ENCODE measurements at places on chromosomes 16 and 17.

DNA sequence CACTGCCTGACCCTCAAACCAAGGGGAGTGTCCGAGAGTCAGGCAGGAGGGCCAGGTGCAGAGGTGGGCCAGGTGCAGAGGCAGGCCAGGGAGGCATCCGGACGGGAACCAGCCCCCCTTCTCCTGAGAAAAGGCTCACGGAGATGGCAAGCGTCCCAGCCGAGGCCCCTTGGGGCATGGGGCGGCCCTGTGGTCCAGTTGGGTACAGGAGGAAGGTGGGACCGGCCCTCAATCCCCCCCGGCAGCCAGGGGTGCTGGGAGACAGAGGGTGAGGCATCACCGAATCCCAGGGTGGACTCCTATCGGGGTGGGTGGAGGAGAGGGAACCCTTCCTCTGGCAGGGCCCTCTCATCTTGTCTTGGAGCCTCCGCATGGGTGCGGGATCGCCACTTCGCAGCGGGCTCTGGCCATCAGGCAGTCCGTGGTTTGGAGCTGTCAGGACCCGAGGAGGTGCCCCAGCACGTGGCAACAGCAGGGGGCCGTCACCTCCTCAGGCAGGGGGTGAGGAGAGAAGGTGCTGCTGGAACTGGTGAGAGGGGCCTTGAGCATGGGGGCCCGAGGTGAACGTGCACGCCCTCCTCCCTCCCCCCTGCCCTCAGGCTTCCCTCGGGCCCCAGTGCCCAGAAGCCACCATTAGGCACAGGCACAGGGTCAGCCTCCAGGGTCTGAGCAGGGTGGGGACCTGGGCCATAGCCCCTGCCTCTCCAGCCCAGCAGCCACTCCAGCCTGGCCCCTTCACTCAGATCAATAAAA, 38.7 kb upstream of the SLC38A10 start:
- no peak for DNase-seq

- DNase-seq = no peak
Measured at GRCh38 chr17:78226759-78227454, 4.5 kb upstream of the TMEM235 start.

DNA sequence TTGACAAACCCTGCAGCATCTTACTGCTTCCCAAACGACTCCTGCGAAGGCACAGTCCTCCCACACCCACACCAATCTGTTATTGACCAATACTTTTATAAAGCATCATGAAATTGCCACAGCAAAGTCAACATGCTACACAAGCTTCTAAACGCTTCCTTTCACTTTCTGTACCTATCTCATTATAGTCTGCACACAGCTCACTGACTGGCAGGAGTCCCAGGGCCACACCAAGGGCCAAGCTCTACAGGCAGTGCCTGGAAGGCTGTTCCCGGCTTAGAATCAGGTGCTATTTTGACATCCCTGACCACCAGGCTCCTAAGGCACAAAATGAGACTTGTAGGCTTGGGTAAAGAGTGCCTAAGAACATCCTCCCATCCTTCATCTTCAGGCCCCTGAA, 39.5 kb downstream of the USP7 start:
- DNase-seq = no peak

- no peak for DNase-seq
Measured at GRCh38 chr16:28167730-28168129, 44.0 kb downstream of the XPO6 start.

DNA sequence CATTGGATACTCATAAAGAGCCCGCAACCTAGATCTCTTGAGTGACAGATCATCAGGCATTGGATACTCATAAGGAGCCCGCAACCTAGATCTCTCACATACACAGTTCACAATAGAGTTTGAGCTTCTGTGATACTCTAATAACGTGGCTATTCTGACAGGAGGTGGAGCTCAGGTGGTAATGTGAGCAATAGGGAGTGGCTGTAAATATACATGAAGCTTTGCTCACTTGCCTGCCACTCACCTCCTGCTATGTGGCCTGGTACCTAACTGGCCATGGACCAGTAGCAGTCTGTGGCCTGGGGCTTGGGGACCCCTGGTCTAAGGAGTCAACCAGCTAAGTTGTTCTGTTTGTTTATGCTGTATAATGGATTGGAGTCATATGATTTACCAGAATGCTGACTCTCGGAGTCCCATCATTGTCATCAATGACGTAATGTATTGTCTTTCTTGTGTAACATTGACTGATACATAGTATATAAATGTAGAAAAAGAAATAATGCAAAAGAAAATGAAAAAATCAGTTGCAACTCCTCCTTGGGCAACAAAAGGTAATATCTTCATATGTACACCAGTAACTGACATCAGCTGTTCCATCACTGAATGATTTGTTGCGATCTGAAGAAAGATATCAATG, 17.5 kb downstream of the ABCA9 start:
- no peak for DNase-seq

DNA sequence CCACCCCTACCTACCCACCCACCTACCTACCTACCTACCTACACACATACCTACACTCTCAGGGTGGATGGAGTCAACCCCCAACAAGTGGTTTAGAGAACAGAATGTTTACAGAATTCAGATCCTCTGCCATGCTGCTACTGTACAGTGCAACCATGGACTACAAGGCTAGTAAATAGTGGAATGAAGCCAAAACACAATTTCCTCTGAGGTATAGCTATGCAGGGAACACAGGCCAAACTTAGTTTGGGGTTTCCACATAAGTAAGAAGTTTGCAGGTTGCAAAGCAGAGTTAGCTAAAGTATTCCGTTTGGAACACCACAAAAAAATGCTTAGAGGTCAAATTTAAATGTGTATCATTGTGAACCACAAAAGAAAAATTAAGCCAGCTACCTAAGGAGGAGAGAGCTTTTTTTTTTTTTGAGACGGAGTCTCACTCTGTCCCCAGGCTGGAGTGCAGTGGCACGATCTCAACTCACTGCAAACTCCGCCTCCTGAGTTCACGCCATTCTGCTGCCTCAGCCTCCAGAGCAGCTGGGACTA, 2.7 kb upstream of the AP1G1 start:
- DNase-seq = no peak

DNA sequence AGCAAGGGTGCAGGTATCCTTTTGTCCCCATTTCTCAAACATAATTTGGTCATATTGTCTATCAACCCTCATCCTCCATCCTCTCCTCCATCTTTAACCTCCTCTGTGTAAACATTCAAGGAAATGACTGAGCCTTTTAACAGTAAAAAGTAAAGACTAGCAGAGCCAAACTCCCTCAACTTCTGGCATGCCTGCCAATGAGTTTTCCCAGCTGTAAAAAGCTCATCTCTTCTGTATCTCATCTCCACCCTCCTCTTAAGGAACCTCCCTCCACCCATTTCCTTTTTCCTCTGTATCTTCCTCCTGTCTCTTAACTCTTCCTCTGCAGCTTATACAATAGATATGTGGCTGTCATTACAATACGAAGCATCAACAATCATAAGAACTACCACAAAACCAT, 76.9 kb upstream of the PSMD7 start:
- no peak for DNase-seq

GRCh38 chr16:29744541-29745101, 1.2 kb downstream of the C16orf54 start:
- DNase-seq = no peak

DNA sequence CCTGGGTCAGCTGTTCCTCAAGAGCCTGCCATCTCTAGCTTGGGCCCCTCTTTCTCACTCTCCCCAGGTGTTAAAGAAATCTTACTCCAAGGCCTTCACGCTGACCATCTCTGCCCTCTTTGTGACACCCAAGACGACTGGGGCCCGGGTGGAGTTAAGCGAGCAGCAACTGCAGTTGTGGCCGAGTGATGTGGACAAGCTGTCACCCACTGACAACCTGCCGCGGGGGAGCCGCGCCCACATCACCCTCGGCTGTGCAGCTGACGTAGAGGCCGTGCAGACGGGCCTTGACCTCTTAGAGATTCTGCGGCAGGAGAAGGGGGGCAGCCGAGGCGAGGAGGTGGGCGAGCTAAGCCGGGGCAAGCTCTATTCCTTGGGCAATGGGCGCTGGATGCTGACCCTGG, 6.8 kb downstream of the CNP start:
- no peak for DNase-seq

DNA sequence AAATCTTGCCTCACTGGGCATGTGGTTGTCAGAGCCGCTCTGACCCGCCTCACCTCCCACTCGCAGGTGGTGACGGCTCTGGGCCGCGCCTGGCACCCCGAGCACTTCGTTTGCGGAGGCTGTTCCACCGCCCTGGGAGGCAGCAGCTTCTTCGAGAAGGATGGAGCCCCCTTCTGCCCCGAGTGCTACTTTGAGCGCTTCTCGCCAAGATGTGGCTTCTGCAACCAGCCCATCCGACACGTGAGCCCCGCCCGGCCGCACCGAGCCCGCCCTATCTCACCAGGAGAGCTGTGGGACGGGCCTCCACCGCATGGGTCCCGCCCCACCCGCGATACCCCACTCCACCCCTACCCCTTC, 4.0 kb downstream of the TGFB1I1 start:
- no peak for DNase-seq

DNA sequence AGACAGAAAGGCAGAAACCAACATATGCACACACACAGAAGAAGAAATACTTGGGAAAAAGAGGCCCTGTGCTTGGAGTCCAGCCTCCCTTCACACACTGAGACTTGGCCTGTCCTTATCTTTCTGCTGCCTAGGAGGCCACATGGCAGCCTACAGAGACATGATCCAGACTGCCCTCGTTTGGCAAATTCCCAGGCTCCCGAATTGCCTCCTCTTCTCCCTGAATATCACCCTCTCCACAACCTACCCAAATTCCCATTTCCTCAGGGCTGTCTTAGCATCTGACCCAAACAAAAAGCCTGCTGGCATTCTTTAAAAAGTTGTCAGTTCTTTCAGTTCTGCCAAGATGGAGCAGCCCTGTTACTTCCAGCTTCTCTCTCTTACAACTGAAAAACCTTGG, 59.8 kb downstream of the DNAH17 start:
- no peak for DNase-seq

DNA sequence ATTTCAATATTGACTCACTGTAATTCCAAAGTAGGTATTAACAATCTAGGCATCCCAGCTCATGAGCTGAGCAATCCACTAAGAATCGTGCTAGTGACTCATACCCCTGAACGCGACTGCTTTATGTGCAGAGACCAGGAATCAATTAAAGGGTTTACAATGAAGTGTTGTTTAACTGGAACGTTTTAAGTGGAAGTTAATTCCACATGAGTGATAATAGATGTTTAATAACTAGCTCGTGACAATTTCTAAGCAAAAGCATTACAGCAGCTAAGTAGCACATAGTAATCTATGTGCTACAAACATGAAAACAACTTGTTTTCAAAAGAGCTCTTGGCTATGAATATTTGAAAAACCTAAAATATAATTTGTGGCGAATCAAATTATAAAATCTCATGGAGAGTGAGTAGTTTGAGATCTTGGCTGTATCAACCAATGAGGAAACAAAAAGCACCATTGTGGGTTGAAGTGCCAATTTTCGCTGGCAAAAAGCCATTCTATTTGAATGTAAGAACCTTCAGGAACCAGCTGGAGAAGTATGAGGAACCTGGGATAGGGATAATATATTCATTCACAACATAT, 9.4 kb downstream of the GJC1 start:
- no peak for DNase-seq

GRCh38 chr17:43040655-43041054, 15.6 kb downstream of the RND2 start:
- DNase-seq = no peak

DNA sequence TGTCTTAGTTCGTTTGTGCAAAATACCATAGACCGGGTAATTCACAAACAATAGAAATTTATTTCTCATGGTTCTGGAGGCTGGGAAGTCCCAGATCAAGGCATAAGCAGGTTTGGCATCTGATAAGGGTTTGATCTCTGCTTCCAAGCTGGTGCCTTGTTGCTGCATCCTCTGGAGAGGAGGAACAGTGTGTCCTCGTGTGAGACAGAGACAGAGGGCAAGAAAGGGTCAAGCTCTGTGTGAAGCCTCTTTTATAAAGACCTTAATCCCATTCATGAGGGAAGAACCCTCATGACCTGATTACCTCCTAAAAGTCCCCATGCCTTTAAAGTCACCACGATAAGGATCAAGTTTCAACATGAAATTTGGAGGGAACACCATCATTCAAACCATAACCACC, 55.8 kb upstream of the TANC2 start:
- DNase-seq = no peak
